Vagina (tissue), 2 donors: ENCODE measurements at places on chromosomes 11 and 22.

- no peak for DNase-seq
Observed at GRCh38 chr11:64888729-64889511, 10.5 kb upstream of the EHD1 start.

- no peak for DNase-seq
Observed at GRCh38 chr11:102430158-102430836, 22.3 kb downstream of the TMEM123 start.

DNA sequence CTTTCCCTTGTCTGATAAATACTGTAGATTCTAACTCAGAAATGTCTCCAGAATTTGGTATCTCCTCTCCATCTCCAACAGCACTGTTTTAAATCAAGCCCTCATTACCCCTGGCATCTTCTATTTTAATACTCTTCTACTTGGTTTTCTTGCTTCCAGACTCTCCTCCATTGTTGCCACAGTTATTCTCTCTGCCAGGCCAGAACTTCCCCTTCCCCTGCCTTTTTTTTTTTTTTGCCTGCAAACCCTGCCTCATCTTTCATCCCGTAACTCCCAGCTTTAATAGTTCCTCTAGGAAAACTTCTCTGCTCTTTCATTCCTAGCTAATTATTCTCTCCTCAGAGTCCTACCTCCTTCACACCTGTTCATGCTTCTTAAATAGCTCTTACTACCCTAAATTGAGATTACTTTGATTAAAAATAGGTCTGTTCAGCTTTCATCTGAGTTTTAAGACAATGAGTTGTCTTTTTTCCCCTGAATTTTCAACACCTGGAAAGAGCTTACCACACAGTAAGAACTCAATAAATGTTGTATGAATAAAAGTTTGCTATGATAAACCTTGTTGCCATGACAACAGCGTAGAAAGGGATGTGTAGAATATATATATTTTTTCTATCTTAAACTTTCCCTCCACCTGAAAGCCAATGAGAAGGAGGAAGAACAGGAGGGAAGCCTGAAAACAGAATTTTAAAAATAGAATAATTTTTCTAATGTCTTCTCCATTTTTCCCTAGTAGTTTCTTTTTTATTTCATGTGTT is 3.6 kb downstream of the IL18 start:
- no peak for DNase-seq

DNA sequence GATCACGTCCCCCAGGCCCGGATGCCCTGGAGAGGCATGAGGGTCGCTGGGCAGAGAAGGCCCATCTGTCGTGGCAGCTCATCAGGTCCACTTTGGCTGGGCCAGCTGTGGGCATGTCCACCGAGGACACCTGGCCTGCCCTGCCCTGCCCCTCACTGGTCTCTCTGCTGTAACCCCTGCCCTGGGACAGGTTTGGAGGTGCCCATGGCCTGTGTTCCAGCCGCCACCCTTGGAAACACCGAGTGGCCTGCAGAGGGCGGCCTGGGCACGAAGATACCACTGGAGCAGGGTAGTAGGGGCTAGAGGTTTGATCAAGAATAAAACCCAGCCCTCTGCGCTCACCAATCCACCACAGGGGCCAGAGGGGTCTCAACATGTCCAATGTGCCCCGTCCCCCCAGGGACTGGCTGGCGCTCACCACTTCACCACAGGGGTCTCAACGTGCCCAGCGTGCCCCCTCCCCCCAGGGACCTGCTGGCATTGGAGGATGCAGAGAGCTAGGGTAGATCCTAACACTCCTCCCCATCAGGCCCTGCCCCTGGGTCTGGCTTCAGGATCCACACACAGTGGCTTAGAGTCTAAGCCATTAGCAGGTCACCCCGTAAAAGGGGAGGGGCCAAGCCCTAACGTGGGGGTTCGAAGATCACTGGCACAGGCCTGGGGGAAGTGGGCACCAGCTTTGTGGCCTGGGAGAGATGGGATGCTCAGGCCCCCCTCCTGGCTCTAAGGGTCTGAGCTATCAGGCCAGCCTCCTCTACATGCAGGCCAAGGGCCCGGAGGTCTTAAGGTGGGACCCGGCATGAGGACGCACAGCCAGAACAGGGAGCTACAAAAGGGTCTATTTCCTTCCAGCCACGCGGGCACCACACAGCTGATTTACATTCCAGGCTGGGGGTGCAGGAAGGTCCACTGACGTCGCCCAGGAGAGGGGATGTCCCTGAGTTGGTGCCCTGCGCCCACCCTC is 1.3 kb upstream of the HDAC10 start:
- no peak for DNase-seq

GRCh38 chr22:45636683-45637082 is 35.0 kb upstream of the ATXN10 start:
- DNase-seq, result no peak

DNA sequence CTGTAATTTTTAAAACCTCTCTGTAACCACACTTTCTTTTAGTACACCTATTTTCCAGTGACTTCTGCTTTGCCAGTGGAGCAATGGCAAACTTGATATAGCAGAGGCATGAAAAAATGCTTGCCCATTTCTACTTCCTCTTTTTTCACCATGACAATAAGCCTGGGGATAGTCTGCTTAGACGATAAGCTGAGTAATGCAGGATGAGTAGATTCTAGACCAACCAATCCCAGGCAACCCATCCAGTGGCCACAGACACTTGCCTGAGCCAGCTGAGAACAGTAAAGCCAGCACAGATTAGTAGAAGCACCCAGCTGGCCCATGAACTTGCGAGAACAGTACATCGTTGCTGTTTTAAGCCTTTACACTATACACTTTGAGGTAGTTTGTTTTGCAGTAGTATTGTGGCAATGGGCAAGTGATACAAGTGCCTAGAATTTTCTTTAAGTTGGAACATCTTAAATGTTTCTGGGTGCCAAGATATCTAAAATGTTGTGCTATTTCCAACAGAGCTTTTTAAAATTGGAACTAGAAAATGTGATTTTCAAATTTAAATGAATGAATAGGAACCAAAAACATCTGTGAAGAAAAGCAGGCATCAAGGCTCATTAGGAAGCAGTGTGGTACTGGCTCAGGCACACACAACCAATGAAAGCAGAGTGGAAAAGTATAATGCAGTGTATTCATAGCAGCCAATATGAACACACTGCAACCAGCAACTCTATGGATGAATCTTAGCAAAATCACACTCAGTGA is 37.7 kb downstream of the DDI1 start:
- DNase-seq, result no peak

- DNase-seq, result no peak
Observed at GRCh38 chr11:37370817-37371216, 772.8 kb upstream of the RAG2 start.

DNA sequence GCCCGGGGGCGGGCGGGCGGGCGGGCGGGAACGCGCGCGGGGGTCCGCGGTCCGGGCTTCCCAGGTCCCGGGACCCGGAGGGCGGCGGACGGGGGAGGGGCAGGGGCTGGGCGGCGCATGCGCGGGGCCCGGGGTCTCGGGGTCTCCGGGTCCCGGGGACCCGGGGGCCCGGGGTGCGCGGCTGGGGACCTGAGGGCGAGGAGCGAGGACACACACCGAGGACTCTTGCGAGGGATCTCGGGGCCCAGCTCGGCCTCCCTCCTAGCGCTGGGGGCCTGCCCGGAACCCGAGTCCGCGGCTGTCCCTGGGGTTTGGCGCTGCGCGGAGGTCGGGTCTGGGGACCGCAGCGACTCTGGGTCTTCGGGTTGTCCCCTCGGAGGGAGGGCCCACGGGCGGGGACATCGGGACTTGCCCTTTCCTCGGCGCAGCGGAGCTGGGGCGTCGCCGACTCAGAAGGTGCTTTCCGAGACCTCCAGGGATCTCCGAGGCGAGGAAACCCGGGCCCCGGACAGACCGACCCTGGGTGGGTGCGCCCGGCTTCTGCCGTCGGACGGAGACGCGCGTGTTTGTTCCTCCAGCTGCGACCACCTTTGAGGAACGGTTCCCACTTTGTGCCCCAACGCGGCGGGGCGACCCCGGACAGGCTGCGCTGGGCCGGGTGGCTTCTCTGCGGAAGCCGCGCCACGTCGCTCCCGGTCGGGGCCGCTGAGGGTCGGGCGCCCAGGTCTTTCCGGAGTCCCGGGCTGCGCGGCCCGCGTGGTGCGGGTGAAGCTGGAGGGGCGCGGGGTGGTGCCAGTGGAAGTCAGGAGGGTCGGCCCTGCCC is 540 bp downstream of the PPARA start:
- DNase-seq, result no peak

GRCh38 chr22:23497016-23497885 is 82.8 kb downstream of the IGLL1 start:
- no peak for DNase-seq

- no peak for DNase-seq
Observed at GRCh38 chr11:109155291-109155690, 266.7 kb upstream of the C11orf87 start.

DNA sequence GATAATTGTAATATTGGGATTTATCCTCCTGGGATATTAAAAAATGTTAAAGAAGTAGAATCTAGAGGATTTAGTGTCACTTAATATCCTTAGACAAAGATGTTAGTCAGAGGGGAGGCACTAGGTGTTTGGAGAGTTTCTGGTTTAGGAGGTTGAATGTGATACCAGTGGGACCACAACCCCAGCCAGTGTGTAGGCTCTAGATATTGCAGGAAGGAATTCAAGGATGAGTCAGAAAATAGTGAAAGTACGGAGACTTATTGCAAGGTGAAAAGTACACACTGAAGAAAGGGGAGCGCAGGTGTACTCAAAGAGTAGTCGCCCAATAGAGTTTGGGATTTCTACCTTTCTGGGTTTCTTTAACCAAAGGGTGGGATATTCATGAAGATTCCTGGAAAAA is 5.7 kb upstream of the TMEM41B start:
- no peak for DNase-seq

- peak; percentile 88 for DNase-seq
Observed at GRCh38 chr22:45645526-45646414, 25.9 kb upstream of the ATXN10 start.

GRCh38 chr11:128365044-128365443 is 222.3 kb downstream of the ETS1 start:
- DNase-seq, result no peak

GRCh38 chr11:19577391-19577975 is 135.2 kb upstream of the NAV2 start:
- DNase-seq, result no peak

DNA sequence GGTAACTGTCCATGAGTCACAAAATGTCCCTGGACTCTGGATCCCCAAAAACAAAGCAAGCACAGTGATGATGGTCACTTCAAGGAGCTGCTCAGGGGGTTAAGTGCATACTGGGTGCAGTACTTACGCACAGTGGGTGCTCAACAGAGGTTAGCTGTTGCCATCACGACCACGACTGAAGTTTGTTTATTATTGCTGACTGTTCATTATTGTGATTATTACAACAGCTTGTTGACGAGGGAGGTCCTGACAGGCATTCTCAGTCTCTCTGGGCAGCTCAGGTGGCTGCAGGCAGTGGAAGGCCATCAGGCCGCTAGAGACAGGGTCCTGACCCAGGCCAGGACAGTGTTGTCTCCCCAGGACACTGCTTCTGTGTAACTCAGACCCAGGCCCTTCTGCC is 418.8 kb downstream of the SHANK2 start:
- no peak for DNase-seq

DNA sequence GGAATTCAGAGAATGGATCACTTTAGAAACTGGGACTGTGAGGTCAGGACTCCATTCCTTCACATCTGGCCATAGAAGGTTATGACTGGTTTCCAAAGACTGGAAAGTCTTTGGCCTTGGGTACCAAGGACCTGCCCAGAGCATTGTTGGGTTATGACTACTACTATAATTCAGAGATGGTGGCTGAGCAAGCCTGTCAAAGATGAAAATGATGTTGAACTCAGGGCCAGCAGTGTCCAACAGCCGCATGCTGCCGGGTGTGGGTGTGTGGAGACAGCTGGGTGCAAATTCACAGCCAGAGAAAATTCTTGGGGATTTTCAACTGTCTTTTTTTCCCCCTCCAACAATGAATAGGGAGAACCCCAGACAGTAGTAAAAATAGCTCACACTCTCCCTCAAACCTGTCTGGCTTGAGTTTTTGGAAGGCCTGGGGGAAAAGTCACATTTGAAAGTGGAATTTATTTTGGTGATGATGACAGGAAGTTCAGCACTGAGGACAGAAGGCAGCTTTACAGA is 166.8 kb upstream of the NCAM1 start:
- no peak for DNase-seq
